Brain microvascular endothelial cell (primary cell): ENCODE measurements at places on chromosomes 11 and 22.

GRCh38 chr11:80625563-80625962, 1184.7 kb upstream of the TENM4 start:
- DNase-seq, result no peak

DNA sequence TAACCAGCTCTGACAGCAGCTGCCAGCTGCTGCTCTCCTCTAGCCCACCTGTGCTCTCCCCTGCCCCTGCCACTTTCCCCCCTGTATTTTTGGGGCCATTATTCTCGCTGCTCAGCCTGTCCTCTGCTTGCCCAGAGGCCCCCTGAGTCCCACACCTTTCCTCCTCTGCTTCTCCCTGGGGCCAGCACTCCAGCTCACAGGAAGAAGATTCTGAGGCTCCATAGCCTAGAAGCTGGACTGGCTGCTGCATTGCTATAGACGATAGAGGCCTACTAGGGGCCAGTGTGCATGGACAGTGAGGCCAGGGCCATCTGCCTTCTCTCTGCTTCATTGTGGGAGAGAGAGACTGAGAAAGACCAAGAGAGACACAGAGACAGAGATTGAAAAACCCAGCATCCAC, 679 bp downstream of the OMP start:
- no peak for DNase-seq

GRCh38 chr11:128701936-128702335, 8.1 kb downstream of the FLI1 start:
- DNase-seq, result no peak

DNA sequence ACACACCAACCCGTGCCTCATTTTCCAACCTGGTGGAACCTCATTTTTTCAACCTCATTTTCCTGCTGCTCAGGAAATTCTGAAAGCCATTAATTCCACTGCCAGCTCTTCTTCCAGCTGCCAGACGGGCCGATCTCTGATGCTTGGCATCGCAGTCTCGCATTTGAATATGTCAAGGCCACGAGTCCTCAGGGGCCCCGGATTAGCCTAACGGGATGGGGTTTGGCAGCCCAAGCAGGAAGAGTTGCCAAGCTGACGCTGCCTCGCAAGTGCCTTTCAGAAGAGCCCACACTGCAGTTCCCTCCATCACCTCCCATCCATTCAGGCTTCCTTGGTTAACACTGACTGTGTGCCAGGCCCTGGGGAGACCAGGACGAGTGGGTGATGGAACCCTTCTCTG, 8.7 kb downstream of the RASD2 start:
- DNase-seq, result no peak

- DNase-seq, result no peak
Measured at GRCh38 chr11:16191212-16191867, 165.0 kb downstream of the SOX6 start.

DNA sequence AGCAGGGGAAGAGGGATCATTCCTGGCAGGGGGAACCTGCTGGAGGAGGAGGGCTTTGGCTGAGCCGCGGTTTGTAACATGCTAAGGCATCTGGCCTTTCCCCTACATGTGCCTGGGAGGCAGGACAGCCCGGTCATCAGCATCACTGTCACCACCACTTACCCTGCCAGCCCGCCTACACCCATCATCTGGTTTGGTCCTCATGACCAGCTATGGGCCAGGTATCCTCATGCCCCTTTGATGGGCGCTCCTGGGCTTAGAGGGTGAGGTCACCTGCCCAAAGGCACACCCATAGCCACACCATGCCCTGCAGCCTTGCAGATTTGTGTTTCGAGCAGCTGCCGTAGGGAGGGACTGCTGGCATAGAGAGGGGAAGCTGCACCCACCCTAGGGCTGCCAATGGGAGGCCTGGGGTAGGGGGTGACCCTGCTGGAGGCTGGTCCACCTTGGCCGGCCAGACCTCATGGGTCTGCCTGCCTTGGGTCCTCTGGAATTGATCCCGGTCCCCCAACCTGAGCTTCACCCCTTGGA, 2.6 kb downstream of the MRGPRF start:
- no peak for DNase-seq

DNA sequence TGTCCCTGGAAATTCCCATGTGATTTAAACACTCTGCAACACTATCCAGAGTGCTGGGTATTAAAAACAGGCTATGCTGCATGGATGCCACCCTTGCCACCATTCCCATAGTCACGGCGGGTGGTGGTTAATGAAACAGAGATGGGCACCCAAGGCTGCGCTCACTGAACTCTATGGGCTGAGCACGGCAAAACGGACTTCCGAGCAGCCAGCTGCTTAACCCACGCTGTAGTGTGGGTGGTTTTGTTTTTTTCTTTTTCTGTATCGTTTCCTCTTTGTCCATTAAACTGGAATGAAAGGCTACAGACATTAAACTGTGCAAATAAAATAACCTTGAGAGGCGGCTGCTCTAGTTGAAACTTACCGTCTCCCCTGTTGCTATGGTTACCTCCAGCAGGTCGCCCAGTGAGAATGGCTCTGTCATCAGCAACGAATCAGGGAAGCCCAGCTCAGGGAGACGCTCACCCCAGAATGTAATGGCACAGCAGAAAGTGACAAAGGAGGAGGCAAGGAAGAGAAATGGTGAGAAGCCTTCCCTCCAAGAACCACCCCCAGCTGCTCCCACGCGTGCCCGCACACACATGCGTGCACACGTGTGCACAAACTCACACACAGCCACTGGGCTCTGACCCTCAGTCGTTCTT, 102.1 kb downstream of the C11orf91 start:
- DNase-seq, result no peak

DNA sequence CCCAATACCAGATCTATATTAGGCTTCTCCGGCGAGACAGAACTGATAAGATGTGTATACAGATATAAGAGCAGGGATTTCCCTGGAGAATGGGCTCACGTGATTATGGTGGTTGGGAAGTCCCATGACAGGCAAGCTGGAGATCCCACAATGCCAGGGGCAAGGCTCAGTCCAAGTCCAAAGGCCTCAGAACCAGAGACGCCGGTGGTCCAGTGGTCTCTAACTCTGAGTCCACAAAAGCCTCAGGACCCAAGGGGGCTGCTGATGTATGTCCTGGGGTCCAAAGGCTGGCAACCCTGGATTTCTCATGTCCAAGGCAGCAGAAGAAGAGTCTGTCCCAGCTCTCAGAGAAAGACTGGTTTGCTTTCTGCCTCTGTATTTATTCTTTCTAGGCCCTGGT, 15.8 kb upstream of the OSBPL5 start:
- no peak for DNase-seq

DNA sequence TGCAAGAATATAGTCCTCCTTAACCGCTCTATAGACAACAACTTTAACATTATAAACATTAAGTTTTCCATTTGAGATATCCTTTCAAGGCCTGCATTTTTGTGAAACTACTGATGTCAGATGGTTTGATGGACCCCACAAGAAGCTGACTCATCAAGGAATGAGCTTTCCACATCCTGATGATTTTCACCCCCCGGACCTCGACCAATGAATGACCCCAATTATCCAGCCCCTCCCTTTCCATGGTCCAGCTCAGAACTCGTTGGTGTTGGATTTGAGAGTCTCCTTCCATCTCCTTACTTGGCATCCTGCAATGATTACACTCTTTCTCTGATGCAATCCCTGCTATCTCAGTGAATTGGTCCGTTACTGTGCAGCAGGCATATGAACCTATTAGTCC, 31.8 kb upstream of the GUCY1A2 start:
- DNase-seq, result peak; percentile 39

GRCh38 chr11:35663408-35663702, 780 bp downstream of the TRIM44 start:
- no peak for DNase-seq

- peak; percentile 39 for DNase-seq
Measured at GRCh38 chr11:126282361-126282735, 545 bp upstream of the TIRAP start.

- no peak for DNase-seq
Measured at GRCh38 chr11:2453436-2453835, 8.6 kb downstream of the KCNQ1 start.

GRCh38 chr11:65896034-65896999, 3.9 kb downstream of the FOSL1 start:
- no peak for DNase-seq

- DNase-seq, result peak; percentile 12
Measured at GRCh38 chr22:35205961-35206360, 51.3 kb upstream of the HMGXB4 start.

GRCh38 chr11:13291361-13291760, 13.8 kb downstream of the BMAL1 start:
- DNase-seq, result no peak

GRCh38 chr11:9752091-9752490, 88.2 kb downstream of the SWAP70 start:
- DNase-seq, result no peak
